CD8-positive, alpha-beta memory T cell (primary cell): ENCODE measurements at places on chromosomes 12 and 14.
A peak's percentile ranks its signal among the peaks of the same experiment; 100 is the strongest.

DNA sequence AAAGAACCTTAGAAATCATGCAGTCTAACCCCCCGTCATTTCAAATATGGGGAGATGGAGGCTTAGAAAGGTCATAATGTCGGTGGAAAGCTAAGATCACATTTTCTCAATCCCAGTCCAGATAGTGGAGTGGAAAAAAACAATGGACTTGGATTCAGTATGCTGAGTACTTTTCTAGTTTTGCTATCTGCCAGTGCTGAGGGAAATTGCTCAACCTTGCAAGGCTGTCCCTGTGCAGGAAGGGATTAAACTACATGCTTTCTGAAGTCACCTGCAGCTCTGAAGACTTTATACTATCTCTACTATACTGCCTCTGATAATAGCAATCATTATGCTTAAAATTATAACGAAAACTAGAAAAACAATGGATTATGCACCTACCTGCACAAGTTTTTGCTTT, 272.8 kb downstream of the LRIG3 start:
- no peak for DNase-seq

- DNase-seq, result peak; percentile 60
Measured at GRCh38 chr14:76844223-76844622, 18.0 kb downstream of the LRRC74A start.

DNA sequence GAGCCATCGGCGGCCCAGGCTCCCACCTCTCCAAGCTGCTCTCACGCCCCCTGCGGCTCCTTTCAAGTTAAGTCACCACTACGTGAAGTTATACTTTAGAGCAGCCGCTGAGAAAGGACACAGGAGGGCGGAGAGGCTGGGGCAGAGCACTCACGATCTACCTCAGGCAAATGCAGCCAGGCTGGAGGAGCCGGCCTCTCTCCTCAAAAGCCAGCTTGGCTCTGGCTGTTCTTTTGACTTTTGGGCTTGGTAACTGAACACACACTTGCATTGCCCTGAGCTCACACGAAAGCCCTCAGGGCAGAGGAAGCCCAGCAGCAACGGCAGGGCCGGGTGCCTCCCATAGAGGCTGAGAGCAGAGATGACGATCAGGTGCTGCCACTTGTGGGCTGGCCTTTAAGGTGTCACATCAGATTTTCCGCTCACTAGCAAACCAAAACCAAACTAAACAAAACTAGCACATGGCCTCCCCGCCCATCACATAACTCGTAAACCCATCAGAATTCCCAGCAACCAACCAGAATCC, 75.2 kb downstream of the PITPNM2 start:
- peak; percentile 80 for DNase-seq

DNA sequence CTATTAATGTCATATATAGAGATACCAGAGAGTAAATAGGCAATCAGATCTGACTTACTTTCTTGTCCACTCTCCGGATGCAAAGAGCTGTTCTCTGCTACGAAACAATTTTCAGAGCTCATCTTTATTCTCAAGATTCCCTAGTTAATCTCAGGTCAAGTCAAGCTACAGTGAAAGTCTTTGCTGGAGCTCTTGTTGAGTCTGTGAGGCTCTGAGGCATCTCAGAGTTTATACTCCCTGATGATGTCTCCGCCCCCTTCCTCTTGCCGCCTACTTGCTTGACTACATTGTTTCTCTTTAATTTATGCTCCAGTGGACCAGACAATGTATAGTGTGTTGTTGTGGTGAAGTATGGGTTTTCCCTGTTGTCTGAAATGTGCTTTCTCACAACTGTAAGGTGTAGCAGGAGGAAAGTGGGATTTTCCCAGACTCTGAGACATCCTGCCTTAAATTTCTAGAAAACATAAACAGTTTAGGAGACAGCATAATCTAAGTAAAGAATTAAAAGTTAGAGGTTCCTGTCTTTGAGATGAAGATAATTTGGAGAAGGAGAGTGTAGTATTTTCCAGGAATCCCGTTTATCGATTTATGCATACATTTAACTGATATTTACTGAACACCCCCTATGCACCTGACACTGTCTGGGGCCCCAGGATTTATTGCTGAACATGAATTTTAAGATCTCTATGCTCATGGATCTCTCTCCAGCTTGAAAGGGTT, at the start of gene CD69:
Gene CD69 (minus strand): TSS at position 203 of the 720 bp plus-strand sequence. CDS start 81 bp downstream, at position 122.
- peak; percentile 89 for DNase-seq

DNA sequence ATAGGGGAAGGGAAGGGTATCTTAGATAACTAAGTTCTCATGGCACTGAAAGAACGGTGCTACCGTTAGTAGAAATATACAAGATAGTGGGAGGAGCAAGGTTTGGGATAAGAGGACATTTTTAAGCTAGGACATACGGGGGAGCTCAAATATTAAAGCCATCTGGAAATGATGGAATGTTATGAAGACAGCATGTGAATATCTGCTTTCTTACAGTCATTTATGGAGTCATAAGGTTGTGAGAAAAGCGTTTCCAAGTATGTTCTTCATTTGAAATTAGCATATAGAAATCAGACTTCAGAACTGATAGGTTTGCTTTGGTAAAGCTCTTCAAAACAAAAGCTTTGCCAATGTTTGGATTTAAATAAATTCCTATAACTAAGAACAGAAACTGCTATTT, 62.3 kb downstream of the OTOGL start:
- no peak for DNase-seq

- DNase-seq, result no peak
Measured at GRCh38 chr14:49879646-49880204, 13.2 kb upstream of the ARF6 start.

DNA sequence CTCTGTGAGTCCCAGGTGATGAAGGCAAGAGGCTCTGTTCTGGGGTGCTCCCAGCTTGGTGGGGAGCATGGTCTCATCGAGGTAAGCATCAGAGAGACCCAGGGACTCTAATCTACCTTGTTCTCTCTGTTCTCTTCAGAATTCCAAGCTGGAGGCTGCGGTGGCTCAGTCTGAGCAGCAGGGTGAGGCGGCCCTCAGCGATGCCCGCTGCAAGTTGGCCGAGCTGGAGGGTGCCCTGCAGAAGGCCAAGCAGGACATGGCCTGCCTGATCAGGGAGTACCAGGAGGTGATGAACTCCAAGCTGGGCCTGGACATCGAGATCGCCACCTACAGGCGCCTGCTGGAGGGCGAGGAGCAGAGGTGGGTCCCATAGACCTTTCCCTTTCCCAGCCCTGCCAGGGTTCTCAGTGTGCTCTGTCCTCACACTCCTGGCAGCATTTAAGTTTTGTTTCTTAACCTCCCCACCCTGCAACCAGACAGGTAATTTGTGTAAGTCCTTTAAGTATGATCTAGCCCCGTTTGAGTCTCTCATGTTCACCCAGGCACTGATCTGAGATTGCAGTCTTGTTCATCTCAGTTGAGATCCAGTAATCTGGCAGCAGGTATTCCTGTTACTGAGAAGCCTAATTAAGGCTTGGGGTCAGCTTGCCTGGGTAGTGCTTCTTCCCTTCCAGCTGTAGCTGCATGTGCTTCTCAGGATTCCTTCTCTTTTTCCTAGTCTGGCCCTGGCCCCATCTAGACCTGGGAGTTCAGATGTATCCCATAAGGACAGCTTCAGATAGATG, 14.8 kb upstream of the KRT81 start:
- no peak for DNase-seq

- DNase-seq, result no peak
Measured at GRCh38 chr12:87827638-87828264, 201.4 kb downstream of the C12orf50 start.

- DNase-seq, result no peak
Measured at GRCh38 chr12:132717011-132717410, 6.4 kb downstream of the PGAM5 start.

- peak; percentile 69 for DNase-seq
Measured at GRCh38 chr14:93906341-93907329, 20.5 kb upstream of the FAM181A start.
